ENCODE measurements at places on chromosomes 5 and 9. TPM values are rescaled to one million over a fixed set of nuclear protein-coding genes. Genes with fewer than 3 reads are reported as not detected.

DNA sequence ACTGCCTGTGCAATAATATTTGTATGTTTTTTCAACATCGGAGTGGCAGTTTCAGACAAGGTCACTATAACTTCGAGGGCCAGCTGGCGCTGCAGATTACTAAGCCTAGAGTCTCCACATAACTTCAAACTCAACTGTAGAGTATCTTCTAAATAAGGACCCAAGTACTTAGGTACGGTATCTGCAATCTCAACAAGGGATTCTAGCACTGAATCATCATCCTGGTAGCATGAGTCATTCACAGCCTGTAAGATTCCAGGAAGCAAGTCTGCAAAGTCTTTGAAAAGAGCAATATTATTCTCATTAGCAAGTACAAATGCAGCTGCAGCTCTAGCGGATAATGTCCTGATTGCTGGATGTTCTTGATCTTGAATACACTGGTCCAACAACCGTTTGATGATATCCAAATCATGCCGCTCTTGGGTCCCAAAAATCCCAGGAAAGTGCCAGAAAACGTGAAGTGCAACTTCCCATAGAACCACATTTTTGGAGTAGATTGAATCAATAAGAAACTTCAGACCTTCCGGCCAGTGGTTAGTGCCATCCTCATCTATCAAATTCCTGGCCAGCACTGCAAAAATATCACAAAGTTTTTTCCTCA is 654 bp downstream of the RANBP6 start:
- H3K4me3 ChIP-seq = peak overlapping the region; percentile 82
- H3K27ac ChIP-seq = peak overlapping the region; percentile 99
- peaks cover 52% of the 10 kb centered on the region for H3K4me1 ChIP-seq
- peaks cover 37% of the 10 kb centered on the region for H3K36me3 ChIP-seq
- DNase-seq = peak; percentile 43

- DNase-seq = no peak
- H3K4me3 ChIP-seq = no peak overlapping the region
- no peaks in the 10 kb centered on the region for H3K27me3 ChIP-seq
- H3K36me3 ChIP-seq = no peaks in the 10 kb centered on the region
Measured at GRCh38 chr9:16668734-16669295, 201.7 kb downstream of the BNC2 start.

Gene NRG2
- 0.42 TPM for total RNA-seq

Gene PTTG1
- total RNA-seq = 204 TPM

DNA sequence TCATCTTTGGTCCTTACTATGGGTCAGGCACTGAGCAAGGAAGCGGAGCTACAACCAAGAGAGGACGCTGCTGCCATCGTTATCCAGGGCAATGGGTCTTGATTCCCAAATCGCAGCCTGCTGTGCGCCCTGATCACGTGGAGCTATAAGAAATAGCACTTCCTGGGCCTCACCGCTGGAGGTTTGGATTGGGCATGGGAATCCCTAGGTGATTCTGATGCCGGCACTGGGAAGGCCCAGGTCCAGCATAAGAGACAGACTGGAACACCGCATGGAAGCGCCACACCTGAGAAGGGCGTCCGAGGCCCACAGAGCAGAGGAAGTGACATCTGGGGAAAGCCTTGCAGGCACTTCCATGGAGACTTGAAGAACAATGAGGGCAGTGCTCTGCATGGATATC is 3.0 kb downstream of the IL17B start:
- H3K36me3 ChIP-seq = no peaks in the 10 kb centered on the region
- no peak for DNase-seq
- no peaks in the 10 kb centered on the region for H3K4me1 ChIP-seq
- H3K27me3 ChIP-seq = no peaks in the 10 kb centered on the region
- H3K4me3 ChIP-seq = no peak overlapping the region

DNA sequence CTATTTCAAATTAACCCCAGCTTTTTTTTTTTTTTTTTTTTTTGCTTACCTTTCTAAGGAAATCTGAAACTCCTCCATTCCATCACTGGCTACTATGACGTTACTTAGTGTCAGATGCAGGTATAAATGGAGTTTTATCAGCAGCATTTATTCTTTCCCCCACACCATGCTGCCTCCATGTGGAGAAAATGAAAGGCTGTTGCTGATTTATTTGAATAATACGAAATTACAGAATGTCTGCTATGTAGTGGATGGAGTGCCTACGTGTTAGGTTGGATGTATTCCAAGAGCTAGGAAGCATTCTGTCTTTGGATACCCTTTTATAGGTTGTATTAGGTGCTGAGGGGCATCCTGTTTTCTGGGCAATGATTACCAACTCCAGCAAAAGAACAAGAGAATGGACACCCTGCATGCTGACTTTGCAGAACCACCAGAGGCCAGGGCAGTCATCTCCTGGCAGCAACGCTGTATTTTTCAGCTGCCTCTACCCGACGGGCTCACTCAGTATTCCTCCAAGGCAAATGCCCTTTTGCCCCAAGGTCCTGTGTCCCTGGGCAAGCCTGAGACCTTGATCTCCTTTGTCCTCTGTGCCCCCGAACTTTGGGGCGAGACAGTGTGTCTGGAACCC is 199.5 kb downstream of the ALDH1A1 start:
- H3K27ac ChIP-seq = no peak overlapping the region
- DNase-seq = no peak
- H3K36me3 ChIP-seq = no peaks in the 10 kb centered on the region
- no peaks in the 10 kb centered on the region for H3K4me1 ChIP-seq
- H3K4me3 ChIP-seq = no peak overlapping the region

- no peaks in the 10 kb centered on the region for H3K4me1 ChIP-seq
- H3K27me3 ChIP-seq = peaks cover under 1% of the 10 kb centered on the region
- DNase-seq = no peak
- H3K27ac ChIP-seq = no peak overlapping the region
Measured at GRCh38 chr5:102289251-102289899, 6.7 kb downstream of the SLCO4C1 start.

Gene PROB1
- total RNA-seq = 10.9 TPM

DNA sequence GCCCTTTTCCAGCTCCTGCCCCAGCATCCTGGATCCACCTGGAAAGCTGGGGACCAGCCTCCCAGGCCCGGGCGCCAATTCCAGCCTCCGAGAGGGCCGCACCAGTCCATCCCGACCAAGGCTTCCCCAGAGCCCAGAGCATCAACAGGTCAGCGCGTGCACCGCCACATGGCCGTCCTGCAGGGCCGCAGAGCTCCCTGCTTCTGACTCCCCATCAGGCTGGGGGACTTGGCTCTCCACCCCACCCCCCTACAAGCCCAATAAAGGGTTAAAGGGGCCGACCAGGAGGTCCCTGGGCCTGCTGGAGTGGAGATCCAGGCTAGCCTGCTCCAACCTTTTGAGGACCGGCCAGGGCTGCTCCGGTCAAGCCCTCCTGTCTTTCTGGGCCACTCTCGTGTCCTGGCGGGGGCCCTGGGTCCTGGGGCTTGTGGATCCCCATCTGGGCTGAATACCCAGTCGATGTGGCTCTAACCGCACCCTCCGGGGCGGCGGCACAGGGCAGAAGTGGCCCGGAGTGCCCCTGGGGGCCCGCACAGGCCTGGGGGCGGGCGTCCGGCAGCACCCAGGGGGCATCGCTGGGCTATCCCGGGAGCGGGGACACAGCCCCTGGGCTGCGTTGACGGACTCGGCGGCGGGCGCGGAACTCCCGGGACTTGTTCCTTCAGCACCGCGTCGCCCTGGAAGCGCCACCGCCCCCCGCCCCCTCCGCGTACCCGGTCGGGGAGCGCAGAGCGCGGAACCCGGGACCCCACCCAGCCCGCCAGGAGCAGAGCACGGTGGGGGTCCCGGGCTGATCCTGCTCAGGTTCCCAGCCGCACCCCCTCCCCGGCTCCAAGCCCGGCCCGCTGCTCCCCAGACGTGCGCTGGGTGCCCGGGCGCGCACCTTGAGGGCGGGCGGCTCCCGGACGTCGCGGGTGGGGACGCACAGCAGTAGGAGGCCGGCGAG is 590 bp downstream of the ENTPD2 start:
- H3K4me3 ChIP-seq = no peak overlapping the region
- H3K36me3 ChIP-seq = no peaks in the 10 kb centered on the region
- H3K27ac ChIP-seq = no peak overlapping the region
- H3K4me1 ChIP-seq = no peaks in the 10 kb centered on the region

- H3K27me3 ChIP-seq = no peaks in the 10 kb centered on the region
- H3K4me3 ChIP-seq = no peak overlapping the region
- H3K27ac ChIP-seq = no peak overlapping the region
- H3K4me1 ChIP-seq = no peaks in the 10 kb centered on the region
- H3K36me3 ChIP-seq = no peaks in the 10 kb centered on the region
Measured at GRCh38 chr5:98416541-98416940, 356.9 kb upstream of the RGMB start.

Gene PHAX
- total RNA-seq = 47.1 TPM

- peaks cover 3% of the 10 kb centered on the region for H3K27me3 ChIP-seq
- DNase-seq = no peak
- H3K27ac ChIP-seq = no peak overlapping the region
- no peaks in the 10 kb centered on the region for H3K4me1 ChIP-seq
Measured at GRCh38 chr9:132171702-132172101, 9.8 kb downstream of the NTNG2 start.

DNA sequence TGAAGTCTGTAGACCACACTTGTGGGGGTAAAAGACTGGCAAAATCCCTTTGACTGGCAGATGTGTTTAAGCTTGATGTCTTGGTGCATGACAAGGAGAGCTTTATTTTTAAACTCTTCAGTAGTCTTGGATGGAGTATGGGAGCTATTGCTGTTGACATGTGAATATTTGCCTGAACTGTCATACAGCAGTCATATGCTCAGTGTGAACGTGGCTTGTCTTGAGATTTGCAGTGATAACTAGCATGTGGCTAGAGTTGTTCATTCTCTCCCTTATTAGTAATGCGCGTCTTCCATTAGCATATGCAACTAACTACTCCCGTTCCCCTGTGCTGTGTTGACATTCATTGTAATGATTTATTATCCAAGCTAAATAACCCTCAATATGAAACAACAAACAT is 523.6 kb upstream of the WWC1 start:
- no peaks in the 10 kb centered on the region for H3K36me3 ChIP-seq
- H3K4me1 ChIP-seq = no peaks in the 10 kb centered on the region
- no peak for DNase-seq

GRCh38 chr5:114204923-114205322 is 156.9 kb upstream of the KCNN2 start:
- no peaks in the 10 kb centered on the region for H3K4me1 ChIP-seq
- H3K27me3 ChIP-seq = no peaks in the 10 kb centered on the region
- no peak overlapping the region for H3K4me3 ChIP-seq
- H3K36me3 ChIP-seq = no peaks in the 10 kb centered on the region

Gene DMRT2
- not detected for total RNA-seq

DNA sequence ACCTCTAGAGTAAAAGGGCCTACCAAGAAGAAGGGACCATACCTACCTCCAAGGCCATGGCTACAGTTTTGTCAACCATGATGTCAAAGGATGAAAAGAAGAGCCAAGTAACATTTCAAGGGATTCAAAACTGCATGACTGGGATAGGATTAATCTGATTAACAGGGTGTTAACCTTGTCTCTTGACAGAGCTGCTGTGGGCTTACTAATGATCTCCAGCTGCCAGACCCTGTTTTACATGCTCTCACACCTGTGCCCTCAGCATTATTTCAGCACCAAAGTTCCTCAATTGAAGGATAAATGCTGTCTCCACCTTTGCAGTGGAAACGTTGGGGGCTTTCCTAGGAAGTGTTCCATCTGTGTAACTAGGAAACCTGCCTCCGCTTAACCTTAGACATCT is 78.3 kb downstream of the DMAC1 start:
- no peak for DNase-seq
- H3K27ac ChIP-seq = no peak overlapping the region
- no peaks in the 10 kb centered on the region for H3K27me3 ChIP-seq
- no peaks in the 10 kb centered on the region for H3K4me1 ChIP-seq
- H3K4me3 ChIP-seq = no peak overlapping the region

DNA sequence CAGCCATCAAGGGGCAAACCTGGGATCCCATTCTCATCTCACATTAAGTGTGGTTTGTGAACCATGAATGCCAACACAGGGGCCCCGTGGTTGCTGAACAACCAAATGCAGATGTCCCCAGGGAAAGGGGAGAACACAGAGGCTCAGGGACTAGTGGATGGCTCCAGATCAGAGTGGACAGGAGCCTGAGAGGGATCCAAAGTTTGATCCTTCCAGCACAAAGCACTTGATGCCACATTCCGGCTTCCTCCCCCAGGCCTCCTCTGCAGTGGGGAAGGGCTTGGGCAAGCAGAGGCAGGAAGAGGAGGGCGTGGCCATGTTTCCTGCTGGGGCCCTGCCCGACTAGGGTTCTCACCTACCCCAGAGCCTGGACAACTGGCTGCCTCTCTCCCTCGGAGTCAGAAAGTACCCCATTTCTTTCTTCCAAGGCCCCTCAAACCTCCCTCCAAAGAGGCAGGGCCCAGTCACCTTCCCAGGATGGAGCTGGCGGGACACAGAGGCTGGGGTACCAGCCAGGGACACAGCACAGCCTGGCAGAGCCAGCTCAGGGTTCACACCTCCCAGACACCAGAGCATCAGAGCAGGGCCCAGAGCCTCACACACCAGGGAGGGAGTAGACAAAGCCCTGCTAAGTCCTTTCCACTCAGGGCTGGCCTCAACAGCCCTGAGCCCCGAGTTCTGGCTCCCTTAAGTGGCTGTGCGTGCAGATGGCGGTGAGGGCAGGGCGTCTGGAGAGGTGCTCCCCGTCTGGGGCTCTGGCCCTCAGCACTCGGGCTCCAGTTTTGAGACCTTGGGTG is 4.3 kb upstream of the RNF44 start:
- H3K4me1 ChIP-seq = peaks cover 56% of the 10 kb centered on the region
- H3K27me3 ChIP-seq = no peaks in the 10 kb centered on the region
- H3K4me3 ChIP-seq = peak overlapping the region; percentile 89
- peak overlapping the region; percentile 95 for H3K27ac ChIP-seq

DNA sequence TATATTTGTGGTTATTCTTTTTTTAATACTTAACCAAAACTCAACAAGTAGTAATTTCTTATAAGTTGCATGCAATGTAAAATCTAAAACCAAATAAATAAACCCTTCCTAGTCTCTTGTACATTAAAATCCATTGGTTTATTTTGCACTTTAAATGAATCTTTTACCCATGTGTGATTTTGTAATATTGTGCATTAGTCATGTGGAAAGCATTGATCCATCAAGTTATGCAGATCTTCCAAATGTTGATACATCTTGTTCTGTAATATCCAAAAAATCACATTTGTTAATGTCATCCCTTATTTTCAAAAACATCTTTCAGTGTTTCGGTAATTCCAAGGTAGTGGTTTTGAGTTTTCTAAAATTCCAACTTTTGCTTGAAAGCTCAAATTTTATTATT is 63.3 kb downstream of the CWC27 start:
- H3K27ac ChIP-seq = no peak overlapping the region
- peaks cover 3% of the 10 kb centered on the region for H3K4me1 ChIP-seq
- peaks cover 13% of the 10 kb centered on the region for H3K36me3 ChIP-seq
- H3K27me3 ChIP-seq = no peaks in the 10 kb centered on the region
- DNase-seq = no peak

Gene LECT2
- total RNA-seq = not detected

Gene C9
- total RNA-seq = not detected

All from activated CD8-positive, alpha-beta memory T cell treated with anti-CD3 and anti-CD28 coated beads, Interleukin-2, amount 10 ng/mL, durations not matched to agents 7 days and 5 days (primary cell).